Activated CD8-positive, alpha-beta memory T cell treated with anti-CD3 and anti-CD28 coated beads, Interleukin-2, amount 10 ng/mL, durations not matched to agents 7 days and 5 days (primary cell): ENCODE measurements at places on chromosomes 16 and 17.
A peak's percentile ranks its signal among the peaks of the same experiment; 100 is the strongest.

GRCh38 chr17:81717766-81718089 is 5.6 kb downstream of the SLC25A10 start:
- no peak for DNase-seq

GRCh38 chr16:11312718-11313492 is 31.8 kb upstream of the PRM1 start:
- DNase-seq = peak; percentile 67

- no peak for DNase-seq
Observed at GRCh38 chr16:85424260-85425073, 188.7 kb upstream of the GSE1 start.

DNA sequence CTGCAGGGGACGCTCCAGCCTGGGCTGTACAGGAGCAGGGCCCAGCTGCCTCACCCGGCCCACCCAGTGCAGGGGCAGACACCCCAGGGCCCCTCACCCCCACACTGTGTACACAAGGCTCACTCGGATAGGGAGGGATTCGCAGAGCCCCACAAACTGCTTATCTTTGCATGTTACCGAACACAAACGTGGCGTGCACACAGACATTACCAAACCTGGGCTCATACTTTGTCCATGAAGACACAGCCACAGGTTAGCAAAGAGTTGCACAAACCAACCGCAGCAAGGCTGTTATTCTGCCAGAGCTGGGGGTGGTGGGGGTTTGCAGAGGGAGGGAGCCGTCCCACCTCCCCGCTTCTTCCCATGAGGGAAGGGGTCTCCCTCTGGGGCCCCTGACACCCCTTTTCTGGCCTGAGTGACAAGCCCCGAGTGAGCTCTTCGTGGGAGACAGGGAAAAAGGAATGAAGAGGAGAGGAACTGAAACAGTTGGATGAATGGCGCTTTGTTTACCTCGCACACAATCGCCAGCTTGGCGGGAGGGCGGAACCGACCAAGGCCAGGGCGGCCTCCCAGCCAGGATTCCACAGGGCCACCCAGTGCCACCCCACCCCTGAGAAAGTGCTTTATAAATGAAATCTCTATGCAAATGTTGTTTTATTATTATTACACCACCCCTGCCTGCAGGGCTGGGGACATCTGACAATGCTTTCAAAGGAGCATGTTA is 434 bp upstream of the CPSF4L start:
- no peak for DNase-seq

DNA sequence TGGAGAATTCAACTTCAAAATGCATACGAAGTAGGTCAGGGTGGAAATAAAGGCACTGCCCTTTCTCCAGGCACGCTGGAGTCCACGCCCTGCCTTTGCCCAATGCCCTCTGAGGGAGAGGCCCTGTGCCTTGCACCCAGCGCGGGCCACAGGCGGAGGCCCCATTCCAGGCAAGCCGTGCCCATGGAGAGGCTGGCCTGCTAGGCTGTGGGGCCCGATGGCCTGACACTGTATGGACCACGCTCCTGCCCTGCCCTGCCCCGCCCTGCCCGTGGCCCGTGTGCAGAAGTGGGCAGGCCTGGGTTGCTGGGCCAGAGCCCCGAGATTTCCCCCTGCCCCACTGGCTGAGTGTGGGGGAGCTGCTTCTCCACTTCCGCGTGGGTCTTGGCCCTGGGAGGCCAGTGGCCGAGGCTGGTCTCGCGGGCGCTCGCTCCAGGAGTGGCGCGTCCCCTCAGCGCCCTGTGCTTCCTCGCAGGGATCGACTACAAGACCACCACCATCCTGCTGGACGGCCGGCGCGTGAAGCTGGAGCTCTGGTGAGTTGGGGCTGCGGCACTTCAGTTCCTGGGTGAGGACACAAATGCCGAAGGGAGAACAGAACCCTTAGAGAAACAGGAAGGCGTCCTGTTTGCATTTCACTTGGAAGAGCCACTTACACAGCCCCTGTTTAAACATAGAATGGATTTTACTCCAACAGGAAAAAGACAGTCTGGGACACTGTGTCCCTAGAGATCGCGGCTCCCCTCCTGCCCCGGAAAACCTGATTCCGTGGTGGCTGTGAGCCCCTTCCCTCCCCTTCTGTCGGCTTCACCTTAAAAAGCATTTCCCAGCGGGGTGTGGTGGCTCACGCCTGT is 13.8 kb upstream of the WFIKKN1 start:
- DNase-seq = no peak

GRCh38 chr17:74712756-74713155 is at the start of gene CD300LF:
Gene CD300LF (minus strand): TSS chr17:74712923. CDS start chr17:74712866, 57 bp downstream.
- DNase-seq = no peak

- DNase-seq = no peak
Observed at GRCh38 chr17:34861864-34862263, 99.4 kb downstream of the CCT6B start.

GRCh38 chr16:77955127-77955526 is 67.2 kb upstream of the CLEC3A start:
- no peak for DNase-seq

GRCh38 chr17:76499267-76499667 is 2.0 kb downstream of the RHBDF2 start:
- DNase-seq = no peak

- DNase-seq = no peak
Observed at GRCh38 chr17:35245196-35245486, 2.3 kb downstream of the SLFN5 start.

- no peak for DNase-seq
Observed at GRCh38 chr17:33680472-33680871, 387.4 kb upstream of the ASIC2 start.

DNA sequence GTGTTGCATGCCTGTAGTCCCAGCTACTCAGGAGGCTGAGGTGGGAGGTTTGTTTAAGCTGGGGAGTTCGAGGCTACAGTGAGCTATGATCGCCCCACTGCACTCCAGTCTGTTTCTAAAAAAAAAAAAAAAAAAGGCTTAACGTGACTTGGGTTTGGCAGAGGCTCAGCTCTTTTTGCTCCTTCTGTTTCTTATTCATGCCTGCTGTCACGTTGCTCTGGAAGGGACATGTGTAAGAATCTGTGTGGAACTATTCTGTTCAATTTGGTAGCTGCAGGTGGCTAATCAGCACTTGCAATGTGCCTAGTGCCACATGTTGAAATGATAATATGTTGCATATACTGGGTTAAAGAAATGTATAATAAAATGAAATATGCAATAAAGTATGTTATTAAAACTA is 20.9 kb upstream of the SYT17 start:
- no peak for DNase-seq

GRCh38 chr17:50147841-50148225 is 2.6 kb downstream of the PPP1R9B start:
- DNase-seq = no peak

GRCh38 chr16:51143196-51143977 is 7.7 kb downstream of the SALL1 start:
- no peak for DNase-seq

- no peak for DNase-seq
Observed at GRCh38 chr17:34580685-34581445, 1.5 kb downstream of the TMEM132E start.

GRCh38 chr16:78473031-78473699 is 373.7 kb downstream of the WWOX start:
- no peak for DNase-seq

DNA sequence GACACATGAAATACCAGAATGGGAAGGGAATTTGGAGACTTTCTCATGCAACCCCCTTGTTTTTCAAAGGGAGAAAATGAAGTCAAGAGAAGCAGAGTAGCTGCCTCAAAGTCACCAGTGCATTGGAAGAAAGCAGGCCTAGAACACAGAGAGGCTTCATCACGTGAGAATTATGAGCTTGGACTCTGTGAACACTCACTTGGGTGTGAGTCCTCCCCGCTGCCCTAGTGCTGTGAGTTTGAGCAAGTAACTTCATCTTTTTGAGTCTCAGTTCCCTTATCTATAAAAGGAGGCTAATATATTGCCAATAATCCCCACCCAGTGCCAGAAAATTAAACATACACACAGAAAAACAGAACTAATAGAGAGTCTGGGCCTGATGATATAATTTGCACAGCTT is 315.8 kb downstream of the XYLT1 start:
- DNase-seq = no peak

DNA sequence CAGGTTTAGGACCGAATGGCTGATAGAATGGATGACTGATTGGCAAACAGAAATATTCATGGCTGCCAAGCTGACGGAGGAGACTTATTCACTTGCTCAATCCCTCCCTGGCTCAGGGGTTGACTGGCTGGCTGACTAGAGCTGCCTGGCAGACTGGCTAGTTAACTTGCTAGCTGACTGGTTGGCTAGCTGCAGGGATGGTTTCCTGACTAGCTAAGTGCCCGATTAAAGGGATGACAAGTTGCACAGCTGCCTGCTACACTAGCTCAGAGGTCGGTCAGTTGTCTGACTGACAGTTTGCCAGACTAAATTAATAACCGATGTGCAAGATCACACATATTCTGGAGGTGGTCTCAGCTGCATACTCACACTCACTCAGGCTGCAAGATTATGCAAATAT is 1208.4 kb upstream of the CDH8 start:
- DNase-seq = no peak

DNA sequence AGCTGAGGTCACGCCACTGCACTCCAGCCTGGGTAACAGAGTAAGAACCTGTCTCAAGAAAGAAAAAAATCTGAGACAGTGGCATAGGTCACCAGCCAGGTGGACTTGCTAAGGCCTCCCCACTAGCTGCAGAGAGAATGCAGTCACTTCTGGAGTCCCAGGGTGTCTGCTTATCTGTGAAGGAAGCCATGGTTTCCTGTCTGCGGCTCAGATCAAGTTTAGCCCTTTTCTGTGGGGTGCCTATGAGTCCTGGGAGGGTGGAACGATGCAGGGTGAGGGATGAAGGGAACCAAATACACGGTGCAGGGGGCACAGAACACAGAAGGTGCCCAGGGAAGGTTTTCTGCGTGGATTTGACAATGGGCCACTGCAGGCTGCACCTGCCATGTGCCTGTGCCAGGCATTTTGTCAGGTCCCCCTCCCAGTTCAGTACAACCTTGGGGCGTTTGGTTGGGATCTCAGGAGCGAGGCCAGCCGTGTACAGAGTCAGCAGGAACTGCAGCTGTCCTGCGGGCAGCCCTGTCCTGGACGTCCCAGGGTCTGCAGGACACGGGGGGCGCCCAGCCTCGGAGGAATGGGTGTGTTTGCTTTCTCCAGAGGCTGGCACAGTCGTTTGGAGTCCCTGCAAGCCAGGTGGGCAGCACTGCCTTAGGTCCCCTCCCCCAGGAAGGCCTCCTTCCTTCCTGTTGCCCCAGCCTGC is 41.8 kb downstream of the RAB11FIP4 start:
- DNase-seq = peak; percentile 85

DNA sequence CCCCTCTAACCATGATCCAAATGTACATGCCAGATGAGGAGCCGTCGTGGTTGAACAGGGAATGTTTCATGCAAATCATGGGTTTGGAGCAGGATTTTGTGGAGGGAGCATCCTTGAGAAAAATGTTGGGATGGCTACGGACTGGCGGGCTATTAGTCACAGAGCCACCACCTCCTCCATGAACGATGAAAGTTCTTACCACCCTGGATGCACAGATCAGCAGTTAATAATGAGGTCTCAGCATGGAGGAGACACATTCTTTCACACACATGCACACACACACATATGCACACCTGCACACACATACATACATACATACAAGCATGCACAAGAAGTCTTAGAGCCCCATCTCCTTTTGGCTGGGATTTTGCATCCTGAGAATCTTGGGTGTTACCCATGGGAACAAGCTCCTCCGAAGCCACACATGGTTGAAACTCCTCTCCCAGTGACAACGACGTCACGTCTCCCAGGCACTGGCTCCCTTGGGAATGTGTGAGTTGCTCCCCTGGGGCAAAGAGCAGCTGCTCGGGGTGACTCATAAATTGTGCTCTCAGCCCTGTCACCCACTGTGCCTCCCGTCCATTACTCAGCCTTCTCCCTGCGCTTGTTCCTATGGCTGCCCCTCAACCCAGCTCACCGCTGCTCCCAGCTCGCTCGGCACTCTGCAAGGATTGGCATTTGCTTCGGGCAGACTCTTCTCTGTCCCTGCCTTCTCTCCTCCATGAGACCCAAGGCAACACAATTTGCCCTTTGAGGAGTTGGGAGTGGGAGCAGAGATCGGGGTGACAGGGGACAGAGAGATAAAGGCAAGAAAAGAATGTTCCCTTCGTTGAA is 344.6 kb downstream of the SOX9 start:
- DNase-seq = no peak

GRCh38 chr17:62778990-62779681 is 29.0 kb downstream of the MARCHF10 start:
- no peak for DNase-seq

DNA sequence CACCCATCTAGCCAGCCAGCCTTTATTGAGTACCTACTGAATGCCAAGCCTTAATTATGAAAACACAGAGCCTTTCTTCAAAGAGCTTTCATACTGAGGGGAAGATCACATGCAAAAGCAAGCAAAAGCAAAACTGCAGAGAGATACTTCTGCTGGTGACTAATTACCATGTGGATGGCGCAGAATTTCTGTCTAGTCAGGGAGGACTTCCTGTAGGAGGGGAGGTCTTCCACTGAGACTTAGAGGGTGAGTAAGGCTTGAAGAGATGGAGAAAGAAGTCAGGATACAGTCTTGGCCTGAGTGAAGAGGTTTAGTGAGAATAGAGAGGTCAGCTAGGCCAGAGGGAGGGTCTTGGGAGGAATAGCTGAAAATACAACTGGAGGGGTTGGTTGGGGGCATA is 53.9 kb upstream of the CCL2 start:
- peak; percentile 47 for DNase-seq

- no peak for DNase-seq
Observed at GRCh38 chr16:76474048-76474447, 196.8 kb downstream of the CNTNAP4 start.

DNA sequence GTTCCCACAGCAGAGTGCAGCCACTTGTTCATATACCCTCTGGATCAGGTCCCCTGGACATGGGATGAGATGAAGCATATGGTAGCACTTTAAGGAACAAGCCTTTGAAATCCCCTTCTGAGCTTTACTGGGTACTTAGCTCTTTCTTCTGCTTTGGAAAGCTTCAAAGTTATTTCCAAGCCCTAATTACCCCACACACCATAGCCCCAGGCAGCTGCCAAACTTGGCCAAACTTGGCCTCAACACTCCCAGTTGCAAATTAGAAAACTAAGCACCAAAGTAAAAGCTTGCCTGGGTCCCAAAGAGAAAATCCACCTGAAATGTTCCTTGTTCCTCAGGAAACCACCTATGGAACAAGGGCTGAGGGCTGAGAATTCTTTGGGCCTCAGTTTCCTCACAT is 15.7 kb upstream of the MT4 start:
- no peak for DNase-seq

- no peak for DNase-seq
Observed at GRCh38 chr16:2473446-2473926, 1.4 kb upstream of the TBC1D24 start.
